Colonic mucosa (tissue), 4 donors: ENCODE measurements at places on chromosomes 4 and X.

GRCh38 chr4:124253080-124253479 lies 459.5 kb downstream of the ANKRD50 start:
- DNase-seq: no peak

- no peak for DNase-seq
Observed at GRCh38 chr4:3372264-3372932, 69.4 kb upstream of the HGFAC start.

DNA sequence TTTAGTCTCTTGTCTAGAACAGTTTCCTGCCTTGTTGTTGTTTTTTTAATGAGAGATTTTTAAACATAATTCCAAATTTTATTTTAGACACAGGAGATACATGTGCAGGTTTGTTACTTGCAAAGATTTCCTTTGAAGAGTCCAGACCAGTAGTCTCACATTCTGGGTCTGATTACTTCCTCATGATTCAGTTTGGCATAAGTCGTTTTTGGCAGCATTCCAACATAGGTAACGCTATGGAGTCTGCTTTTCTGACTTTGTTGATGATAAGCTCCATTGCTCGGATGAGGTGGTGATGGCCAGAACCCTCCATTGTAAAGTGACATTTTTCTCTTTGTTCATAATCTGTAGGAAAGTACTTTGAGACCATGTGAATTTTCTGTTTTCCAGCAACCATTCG lies 74.7 kb downstream of the CLCN4 start:
- no peak for DNase-seq

DNA sequence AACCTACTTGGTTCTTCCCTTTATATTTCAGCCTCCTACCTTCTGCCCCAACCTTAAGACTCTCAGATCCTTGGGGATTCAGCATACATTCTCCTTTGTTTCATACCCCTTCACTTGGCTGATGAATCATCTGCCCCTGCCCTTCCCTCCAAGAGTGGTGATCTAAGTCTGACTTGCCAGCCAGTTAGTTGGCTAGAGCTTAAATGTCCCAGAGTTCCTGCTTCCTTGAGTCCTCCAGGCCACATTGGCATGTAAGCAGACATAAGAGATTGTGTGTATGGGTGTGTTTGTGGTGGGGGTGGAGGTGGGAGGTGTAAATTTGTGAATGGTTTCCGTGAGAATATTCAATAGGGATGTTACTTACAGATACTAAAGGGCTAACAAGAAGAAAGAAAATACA lies 3.7 kb upstream of the TEX13D start:
- no peak for DNase-seq

DNA sequence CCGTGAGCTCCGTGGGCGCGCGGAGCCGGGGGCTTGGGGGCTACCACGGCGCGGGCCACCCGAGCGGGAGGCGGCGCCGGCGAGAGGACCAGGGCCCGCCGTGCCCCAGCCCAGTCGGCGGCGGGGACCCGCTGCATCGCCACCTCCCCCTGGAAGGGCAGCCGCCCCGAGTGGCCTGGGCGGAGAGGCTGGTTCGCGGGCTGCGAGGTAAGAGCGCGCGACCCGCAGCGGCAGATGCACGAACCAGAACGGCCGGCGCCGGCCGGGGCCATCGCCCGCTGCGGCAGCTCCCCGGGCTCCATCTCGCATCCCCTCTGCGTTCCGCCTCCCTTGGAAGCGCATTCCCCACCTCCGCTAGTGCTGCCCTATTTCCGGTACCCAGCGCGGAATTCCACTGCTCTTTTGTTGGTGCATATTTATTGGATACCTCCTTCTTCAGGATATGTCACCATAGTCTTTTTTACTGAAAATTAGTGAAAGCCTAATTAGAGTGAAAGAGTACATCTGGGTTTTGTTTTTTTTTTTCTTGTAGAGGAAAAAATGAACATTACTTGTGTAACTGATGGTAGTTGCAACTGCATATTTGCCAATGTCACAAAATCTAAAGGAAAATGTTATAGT lies 797 bp downstream of the PKD2 start:
- DNase-seq: peak; percentile 61

- DNase-seq: no peak
Observed at GRCh38 chr4:8262637-8263322, 6.8 kb upstream of the HTRA3 start.

GRCh38 chrX:66110112-66110511 lies 53.9 kb upstream of the HEPH start:
- peak; percentile 28 for DNase-seq

DNA sequence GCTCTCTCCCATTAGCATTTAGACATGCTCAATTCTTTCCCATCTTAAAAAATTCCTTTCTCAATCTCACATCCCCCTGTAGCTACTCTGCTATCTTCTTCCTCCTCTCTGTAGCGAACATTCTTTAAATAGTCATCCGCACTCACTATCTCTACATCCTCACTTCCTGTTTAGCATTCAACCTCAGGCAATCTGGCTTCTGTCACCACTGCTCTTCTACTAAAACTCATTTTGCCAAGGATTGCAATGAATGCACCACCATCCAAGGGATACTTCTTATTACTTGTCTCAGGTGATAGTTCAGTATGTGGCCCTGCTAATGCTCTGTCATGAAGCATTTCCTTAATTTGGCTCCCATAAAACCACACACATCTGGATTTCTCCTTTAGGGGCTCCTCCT lies 10.9 kb upstream of the TET2 start:
- DNase-seq: no peak

DNA sequence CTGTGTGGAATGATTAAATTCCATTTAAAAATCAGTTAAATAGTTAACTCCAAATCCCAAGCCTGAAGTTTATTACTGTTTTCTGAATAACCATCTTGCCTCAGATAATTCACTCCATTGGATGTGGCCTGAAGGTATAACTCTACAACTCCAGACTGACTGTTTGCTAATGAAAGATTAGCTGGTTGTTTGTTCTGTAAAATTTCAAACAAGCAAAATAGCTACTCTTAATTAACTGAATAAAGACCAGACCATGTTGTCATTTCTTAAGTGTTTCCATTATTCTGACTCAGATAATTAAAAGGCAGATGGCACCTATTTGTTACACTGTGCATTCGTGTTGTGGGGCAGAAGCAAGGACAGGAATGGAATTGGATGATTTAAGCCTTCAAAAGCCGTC lies 78.5 kb upstream of the DDIT4L start:
- no peak for DNase-seq
